ENCODE measurements at places on chromosomes 7 and 10. TPM values are rescaled to one million over a fixed set of nuclear protein-coding genes. Genes with fewer than 3 reads are reported as not detected.

The TCF7L2 gene
- 14.8 TPM for total RNA-seq

The ADIRF gene
- 72.8 TPM for total RNA-seq

The TSPAN15 gene
- 97.0 TPM for total RNA-seq

The ZNF727 gene
- not detected for total RNA-seq

The OR6V1 gene
- total RNA-seq: not detected

The PPP1R17 gene
- not detected for total RNA-seq

The ENO4 gene
- total RNA-seq: 0.43 TPM

The GPR26 gene
- not detected for total RNA-seq

The MOGAT3 gene
- not detected for total RNA-seq

The OR6B1 gene
- total RNA-seq: not detected

The IGF2BP3 gene
- total RNA-seq: 139 TPM

The BTBD16 gene
- total RNA-seq: 0.37 TPM

The RUFY2 gene
- total RNA-seq: 26.7 TPM

The ZP3 gene
- 14.2 TPM for total RNA-seq

The IL2RA gene
- total RNA-seq: not detected

The SAMD9L gene
- 4.1 TPM for total RNA-seq

The ARHGEF5 gene
- total RNA-seq: 40.0 TPM

The MMP21 gene
- not detected for total RNA-seq

The GDF2 gene
- not detected for total RNA-seq

The CYP2W1 gene
- 0.63 TPM for total RNA-seq

The SPDYE2 gene
- total RNA-seq: not detected

The CUBN gene
- total RNA-seq: 0.07 TPM

The FMC1 gene
- 12.5 TPM for total RNA-seq

The H2BK1 gene
- not detected for total RNA-seq

The NEUROD6 gene
- total RNA-seq: not detected

The NANOS1 gene
- 7.2 TPM for total RNA-seq

The PRRT4 gene
- total RNA-seq: 0.70 TPM

The TMEM229A gene
- not detected for total RNA-seq

The STK32C gene
- 13.9 TPM for total RNA-seq

The PKD2L1 gene
- total RNA-seq: not detected

The UTF1 gene
- total RNA-seq: not detected

The RADIL gene
- total RNA-seq: 0.35 TPM

The IQUB gene
- 0.33 TPM for total RNA-seq

The CALHM3 gene
- 13.1 TPM for total RNA-seq

The SRGN gene
- 57.4 TPM for total RNA-seq

The PRF1 gene
- total RNA-seq: not detected

The SLC26A5 gene
- not detected for total RNA-seq

The FOXI2 gene
- not detected for total RNA-seq

The RAPGEF5 gene
- 16.6 TPM for total RNA-seq

The SPDYE16 gene
- not detected for total RNA-seq

All from PC-9 (cell line).